ENCODE measurements at places on chromosomes 5 and 9. TPM values are rescaled to one million over a fixed set of nuclear protein-coding genes. Genes with fewer than 3 reads are reported as not detected.

- no peak for DNase-seq
These were observed 44.3 kb downstream of the SLC28A3 start for GRCh38 chr9:84296146-84296843.

GRCh38 chr9:99785010-99785590, 36.6 kb upstream of the NR4A3 start:
- DNase-seq = no peak

DNA sequence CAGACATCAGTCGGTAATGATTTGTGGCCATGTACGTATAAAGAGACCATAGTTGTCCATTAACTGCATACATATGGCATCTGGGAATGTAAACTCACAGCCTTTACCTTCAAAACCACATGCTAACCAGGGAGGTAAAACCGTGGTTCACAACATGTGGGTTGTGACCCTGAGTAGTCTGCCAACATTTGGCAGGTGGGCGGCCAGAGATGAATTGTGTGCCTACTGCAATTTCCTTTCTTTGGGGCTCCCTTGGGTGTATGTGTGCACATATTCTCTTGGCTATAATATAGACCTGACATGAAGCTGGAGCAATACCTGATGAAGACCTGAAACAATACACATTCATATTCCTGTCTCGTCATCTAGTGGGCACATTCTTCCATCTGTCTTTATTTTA, 396.0 kb downstream of the MLLT3 start:
- DNase-seq = no peak

DNA sequence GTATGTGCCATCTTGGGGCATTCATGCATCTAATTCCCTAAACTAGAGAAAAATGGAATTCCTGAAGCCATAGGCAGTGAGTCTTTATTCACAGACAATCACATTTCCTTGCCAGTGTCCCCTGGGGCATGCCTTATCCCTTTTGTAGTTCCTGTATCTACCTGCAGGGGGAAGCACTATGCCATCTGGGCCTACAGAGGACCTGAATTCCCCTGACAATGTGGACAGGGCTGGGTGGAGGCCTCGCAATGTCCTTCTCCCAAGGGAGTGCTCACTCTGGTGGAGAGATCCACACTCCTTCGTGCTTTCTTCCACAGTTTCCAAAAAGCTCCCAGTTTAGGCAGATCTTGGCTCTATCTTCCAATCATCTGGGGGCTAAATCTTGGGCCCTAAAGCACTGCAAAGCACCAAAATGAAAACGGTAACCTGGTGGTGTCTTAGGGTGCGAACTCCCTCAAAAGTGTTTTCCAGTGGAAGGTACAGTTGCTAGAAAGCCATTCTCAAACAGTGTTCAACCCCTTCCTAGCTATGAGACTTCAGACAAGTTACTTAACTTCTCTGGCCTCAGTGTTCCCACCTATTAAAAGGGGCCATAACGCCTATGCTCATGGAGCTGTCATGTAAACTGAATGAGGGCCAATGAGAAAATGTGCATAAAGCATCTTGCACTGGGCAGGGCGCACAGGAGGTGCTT, 17.5 kb downstream of the WHRN start:
- DNase-seq = peak; percentile 71

DNA sequence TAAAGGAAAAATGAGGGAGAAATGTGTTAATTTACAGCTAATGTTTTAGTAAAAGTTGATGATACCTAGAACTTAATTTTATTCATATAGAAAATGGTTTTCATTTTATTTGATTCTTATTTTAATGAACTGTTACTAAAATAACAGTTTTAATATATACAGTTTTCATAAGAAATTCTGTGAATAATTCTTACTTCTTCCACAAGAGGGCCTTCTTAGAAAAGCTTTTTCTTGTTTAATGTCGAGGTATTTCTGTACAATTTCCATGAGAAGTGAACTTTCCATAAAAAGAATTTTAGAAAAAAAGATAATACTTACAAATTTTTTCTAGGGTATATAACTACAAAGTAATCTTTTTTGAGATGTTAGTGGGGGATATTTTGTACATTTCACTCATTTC, 73.9 kb downstream of the KLF9 start:
- no peak for DNase-seq

DNA sequence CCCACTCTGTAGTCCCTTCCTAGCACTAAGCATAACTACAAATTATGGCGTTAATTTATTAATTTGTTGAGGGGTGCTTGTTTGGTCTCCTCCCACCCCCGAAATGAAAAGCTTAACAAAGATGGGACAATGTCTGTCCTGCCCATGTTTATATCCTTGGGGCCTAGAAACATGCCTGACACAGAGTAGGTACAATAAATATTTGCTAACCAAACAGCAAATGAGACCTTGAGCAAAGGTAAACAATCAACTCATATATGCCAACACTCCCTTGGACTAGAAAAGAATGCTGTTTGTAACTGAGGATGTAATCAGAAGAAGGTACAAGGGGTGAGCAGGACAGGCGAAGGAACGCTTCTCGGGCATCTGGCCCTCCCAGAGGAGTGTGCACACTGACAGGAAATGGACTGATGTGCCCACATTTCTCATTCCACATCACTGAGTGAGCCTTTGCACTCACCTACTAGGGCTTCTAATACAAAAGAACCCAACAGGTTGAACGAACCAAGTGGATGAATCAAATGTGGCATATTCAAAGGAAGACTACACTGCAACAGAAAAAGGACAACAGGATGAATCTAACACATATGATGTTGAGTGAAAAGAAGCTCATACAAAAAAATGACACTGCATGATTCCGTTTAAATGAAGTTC, 66.8 kb downstream of the MED27 start:
- DNase-seq = no peak

DNA sequence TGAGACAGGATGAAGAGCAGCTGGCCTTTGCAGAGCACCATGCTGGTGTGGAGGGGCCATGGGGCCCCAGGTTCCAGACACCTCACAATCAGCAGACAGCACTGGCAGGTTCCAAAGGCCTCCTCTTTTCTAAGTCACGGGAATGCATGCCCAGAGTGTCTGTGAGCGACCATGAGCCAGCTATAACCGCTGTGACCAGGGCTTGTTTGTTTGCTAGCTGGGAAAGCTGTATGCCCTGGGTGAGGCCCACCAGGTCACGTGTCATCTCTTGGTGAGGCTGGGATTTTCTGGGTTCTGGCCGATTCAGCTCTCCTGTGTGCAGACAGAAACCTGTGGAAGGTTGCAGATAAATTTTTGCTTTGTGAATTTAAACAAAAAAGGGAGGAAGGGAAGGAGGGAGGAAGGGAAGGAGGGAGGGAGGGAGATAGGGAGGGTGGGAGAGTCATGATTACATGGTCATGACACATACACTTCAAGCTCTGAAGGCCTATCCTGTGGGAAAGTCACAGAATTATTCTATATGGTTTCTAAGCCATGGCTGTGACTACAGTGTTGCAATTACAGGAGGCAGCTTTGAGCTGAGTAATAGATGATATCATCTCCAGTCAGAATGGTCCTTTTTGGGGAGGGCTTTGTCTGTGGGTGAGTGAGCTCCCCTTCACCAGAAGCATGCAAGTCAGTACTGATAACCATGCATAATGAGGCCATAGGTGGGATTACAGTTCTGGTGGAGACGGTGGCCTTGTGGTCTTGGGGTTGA, 37.2 kb downstream of the PAPPA start:
- no peak for DNase-seq

DNA sequence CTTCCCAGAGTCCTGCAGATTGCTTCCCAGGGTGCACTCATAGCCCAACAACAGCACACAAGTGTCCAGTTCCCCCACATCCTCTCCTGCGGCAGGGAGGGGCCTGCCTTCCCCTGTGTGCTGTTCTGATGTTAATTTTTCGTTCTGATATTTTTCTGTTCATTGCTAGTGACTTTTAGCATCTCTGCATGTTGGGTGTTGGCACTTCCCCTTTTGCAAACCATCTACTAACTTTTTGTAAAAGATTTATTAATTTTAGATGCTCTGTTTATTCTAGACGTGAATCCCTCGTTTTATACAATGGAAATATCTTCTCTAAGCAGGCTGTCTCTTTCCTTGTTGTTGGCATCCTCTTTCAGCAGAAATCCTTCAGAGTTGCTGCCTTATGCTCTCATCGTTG, 97.3 kb upstream of the DAP start:
- DNase-seq = no peak

GRCh38 chr5:56003179-56003578, 8.4 kb upstream of the IL6ST start:
- no peak for DNase-seq

DNA sequence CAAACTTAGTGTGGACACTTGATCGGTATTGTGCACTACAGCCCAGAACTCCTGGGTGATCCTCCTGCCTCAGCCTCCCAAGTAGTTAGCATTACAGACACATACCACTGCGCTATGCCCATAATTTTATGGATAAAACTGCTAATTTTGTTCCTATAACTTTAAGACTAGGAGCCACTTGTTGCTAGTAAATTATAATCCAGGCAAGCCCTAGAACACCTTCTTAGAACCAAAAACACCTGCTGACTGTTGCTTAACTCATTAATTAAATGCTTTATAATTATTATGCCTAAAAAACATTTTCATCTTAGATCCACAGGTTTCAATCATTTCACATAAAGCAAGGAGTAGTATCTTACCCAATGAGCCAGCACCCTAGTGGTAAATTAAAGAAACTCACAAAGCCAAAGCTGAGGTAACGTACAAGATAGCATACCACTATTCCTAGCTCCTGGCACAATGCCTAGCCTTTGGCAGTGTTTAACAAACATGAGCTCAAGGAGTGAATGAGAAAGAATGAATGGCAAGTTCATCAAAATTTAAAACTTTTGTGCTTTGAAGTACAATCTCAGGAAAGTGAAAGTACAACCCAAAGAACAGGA, 5.4 kb downstream of the MRPS27 start:
- DNase-seq = no peak

GRCh38 chr5:151243564-151243963, 9.4 kb upstream of the GM2A start:
- no peak for DNase-seq

DNA sequence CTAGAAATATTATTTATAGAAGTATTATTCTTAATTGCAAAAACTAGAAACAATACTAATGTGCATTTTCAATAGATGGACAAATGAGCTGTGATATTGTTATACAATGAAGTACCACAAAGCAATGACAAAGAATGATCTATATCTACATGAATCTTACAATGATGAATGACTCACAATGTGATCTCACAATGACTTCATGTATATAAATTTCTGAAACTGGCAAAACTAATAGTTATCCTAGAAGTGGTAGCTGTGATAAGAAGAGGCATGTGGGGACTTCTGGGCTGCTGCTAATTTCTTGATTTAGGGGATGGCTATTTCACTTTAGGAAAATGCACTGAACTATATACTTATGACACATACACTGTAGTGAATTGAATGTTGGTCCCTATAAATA, 396.0 kb upstream of the ZNF608 start:
- DNase-seq = no peak

GRCh38 chr5:9932770-9933169, 302.6 kb upstream of the TAS2R1 start:
- no peak for DNase-seq

- no peak for DNase-seq
These were observed 17.3 kb upstream of the XPA start for GRCh38 chr9:97714435-97714834.

- DNase-seq = no peak
These were observed 90.9 kb downstream of the THBS4 start for GRCh38 chr5:80125962-80126480.

DNA sequence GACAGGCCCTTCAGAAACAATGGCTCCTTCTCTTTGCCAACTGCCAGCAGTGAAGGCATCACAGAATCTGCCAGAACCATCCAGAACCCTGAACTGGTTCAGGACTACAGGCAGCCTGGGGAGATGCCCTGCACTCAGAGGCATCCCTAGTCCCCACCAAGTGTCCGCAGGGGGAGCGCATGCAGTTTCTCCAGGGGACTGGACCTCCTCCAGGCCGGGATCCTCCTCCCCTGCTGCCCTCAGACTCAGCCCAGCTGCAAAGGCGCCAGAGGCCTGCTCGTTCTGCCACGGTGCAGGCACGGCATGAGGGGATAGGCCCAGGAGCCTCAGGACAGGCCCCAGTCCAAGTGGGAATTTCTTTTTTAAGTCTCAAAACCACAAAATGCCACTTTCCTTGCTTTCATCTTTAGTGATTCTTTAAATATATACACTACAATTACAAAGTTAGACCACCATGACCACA, 72.0 kb downstream of the SEMA4D start:
- no peak for DNase-seq

- no peak for DNase-seq
These were observed 2.5 kb upstream of the ZNF474 start for GRCh38 chr5:122126756-122127321.

DNA sequence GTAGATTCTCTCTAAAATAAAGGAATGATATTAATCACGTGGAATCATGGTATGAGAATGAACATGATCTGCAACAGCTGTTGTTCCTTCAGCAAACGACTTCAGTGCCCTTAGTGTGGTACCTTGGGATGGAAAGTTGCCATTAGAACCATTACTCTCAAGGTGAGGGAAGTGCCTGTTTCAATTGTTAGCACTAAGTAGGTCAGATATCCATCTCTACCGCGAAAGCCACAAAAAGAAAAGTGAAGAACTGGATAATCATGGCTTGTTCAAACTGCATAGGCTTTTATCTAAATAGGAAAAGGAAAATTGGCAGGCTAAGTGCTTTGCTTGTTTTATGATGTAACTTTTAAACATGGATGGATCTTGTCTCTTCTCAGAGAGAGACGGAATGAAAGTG, 380.7 kb downstream of the MRPS30 start:
- no peak for DNase-seq

- no peak for DNase-seq
These were observed 53.9 kb downstream of the AHRR start for GRCh38 chr5:375336-375920.

- no peak for DNase-seq
These were observed 184.0 kb downstream of the MED10 start for GRCh38 chr5:6194261-6194875.

HTR1A gene
- not detected for total RNA-seq

ZFP2 gene
- total RNA-seq = 3.4 TPM

PCDHGA6 gene
- 0.52 TPM for total RNA-seq

IFNA13 gene
- total RNA-seq = not detected

ABCA2 gene
- 37.1 TPM for total RNA-seq

PCDHA5 gene
- total RNA-seq = 1.3 TPM

SPATA31C1 gene
- total RNA-seq = 1.4 TPM

RPL35 gene
- total RNA-seq = 1,588 TPM

RNF183 gene
- total RNA-seq = not detected

SLC1A3 gene
- total RNA-seq = 24.4 TPM

IL31RA gene
- total RNA-seq = not detected
